Tibial artery (tissue), 4 donors: ENCODE measurements at places on chromosomes 2 and 18.
A peak's percentile ranks its signal among the peaks of the same experiment; 100 is the strongest.

GRCh38 chr2:20224716-20225293 lies at the start of gene SDC1:
TSS of gene SDC1 (minus strand) at chr2:20225130. CDS start at chr2:20224867, 263 bp downstream.
- DNase-seq, result no peak

DNA sequence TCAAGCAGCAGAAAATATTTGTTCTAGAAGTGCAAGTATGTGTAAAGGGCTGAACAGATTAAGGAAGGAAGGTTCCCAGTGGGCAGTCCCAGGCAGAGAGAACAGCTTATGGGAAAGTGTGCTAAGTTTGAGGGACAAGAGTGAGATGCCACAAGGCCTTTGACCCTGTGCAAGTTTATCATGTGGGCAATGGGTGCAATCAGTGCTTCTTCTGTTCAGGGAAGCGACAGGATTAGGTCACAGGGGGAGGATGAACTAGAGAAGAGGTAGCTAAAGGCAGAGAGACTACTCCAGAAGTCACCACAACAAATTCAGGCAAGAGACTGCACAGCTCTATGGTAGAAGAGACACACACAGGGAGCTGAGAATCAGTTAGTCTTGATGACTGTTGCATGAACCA lies 44.3 kb downstream of the LPIN2 start:
- DNase-seq, result no peak

DNA sequence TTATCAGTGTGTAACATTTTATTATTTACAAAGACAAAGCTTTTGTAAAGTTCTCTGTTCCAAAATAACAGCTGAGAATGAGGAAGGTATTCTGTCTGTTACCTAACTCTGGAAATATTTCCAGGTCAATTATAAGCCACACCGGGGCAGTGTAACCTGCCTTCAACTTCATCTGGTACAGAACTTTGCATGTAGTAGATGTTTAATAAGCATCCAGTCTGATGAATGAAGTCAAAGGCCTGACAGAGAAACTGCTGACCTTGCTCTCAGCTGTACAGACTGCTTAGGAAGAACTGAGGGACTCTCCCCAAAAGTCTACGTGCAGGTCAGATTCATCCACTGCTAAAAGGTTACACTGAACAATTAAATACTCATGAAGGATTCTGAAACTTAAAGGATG lies 43.3 kb downstream of the WDFY1 start:
- no peak for DNase-seq

DNA sequence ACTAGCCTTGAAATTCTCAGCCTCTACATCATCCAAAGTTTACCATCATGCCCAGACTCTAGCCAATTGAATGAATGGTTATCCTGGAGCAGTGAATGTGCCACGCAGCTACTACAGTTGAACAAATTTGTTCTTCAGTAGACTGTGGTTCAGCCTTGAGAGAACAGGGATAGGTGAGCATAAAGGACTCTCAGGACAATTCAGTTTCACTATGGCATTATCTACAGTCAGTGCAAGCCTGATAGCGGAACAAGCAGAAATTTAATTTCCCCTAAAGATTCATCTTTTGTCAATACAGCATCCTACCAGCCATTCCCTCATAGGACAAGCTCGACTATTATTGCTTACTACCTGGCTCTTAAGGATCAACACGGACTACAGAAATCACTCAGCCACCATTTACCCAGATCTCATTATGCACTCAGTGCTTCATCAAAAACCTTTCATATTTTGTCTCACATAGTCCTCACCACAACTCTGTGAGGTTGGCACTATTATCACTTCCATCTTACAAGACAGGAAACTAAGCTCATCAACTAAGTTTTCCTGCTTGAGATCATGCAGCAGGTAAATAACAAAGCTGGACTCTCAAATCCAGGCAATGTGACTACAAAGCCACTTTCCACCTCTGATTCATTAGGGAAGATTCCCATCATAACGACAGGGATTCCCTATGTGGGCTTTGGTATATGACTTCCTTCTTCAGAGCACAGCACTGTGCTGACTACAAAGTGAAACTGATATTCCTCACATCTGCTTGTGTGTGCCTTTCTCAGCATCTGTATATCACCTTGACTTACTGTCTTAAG lies 181.5 kb upstream of the ACVR2A start:
- DNase-seq, result no peak

DNA sequence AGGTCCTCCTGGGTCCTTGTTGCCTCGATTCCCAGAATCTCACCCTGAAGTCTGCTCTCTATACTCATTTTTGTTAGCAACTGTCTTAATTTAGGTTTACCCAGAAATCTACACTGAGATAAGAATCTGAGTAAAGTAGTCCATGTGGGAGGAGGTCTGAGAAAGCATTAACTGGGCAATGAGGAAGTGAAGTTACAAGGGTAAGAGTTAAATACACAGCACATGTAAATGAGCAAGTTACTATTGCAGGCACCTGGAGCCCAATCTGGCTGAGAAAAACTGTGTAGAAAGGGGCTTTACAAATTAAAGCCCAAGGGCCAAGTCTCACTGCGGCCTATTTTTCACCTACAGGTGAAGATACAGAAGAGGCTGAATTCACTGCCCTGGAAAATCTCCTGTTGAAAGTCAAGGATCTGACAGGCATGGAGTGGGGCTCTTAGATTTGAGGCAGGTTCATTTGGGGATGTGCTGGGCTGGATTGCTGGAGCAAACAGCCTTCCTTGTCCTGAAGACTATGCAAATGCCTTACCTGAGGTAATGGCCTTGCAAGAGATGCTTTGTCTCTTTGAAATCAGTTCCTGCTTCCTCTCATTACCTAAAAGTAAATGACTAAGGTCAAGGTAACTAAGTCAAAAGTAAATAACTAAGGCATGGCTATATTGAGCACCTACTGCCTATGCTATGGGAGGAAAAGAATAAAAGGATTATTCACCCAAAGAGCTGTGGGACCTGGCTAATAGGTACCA lies 84.4 kb upstream of the DYNAP start:
- no peak for DNase-seq

- no peak for DNase-seq
These were observed 133.6 kb downstream of the SOCS6 start for GRCh38 chr18:70422391-70422965.

- DNase-seq, result peak; percentile 3
These were observed 337.9 kb upstream of the SALL3 start for GRCh38 chr18:78641689-78642231.

DNA sequence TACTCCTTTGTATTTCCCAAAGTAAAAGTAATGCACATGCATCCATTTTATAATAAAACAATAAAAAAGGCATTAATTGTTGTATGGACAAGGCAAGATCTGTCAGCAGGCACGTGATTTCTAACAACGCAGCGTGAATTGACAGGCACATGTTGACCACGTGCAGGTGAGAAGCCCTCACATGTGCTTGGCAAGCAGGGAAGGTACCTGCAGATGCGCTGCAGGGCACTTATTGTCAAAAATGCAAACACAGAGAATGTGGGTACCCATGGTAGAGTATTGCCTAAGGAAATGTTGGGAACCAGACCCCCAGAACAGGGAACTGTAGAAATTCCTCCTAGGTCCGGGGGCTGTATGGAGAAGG lies 515.0 kb upstream of the HS6ST1 start:
- DNase-seq, result no peak

GRCh38 chr2:174011796-174012195 lies 46.6 kb upstream of the SP3 start:
- no peak for DNase-seq

- DNase-seq, result no peak
These were observed 21.7 kb downstream of the BCL2 start for GRCh38 chr18:63297687-63298399.

GRCh38 chr2:212284166-212284565 lies 254.4 kb downstream of the ERBB4 start:
- DNase-seq, result no peak

DNA sequence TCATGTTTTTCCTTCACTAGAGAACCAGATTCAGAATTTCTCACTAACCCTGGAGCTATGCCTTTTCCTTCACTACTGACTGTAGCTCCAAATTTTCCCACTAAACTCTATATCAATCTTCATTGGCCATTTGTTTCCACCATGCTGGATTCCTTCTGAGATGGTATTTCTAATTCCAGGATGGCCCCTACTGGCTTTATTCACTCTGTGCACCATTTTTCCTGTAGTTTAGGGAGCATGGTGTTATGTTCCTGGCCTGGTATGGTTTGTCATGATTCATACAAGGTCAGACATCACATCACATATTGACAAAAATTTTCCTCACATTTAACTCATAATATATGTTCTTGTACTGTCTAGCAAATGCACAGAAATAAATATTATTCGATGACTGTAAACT lies 229.2 kb upstream of the TFPI start:
- no peak for DNase-seq

DNA sequence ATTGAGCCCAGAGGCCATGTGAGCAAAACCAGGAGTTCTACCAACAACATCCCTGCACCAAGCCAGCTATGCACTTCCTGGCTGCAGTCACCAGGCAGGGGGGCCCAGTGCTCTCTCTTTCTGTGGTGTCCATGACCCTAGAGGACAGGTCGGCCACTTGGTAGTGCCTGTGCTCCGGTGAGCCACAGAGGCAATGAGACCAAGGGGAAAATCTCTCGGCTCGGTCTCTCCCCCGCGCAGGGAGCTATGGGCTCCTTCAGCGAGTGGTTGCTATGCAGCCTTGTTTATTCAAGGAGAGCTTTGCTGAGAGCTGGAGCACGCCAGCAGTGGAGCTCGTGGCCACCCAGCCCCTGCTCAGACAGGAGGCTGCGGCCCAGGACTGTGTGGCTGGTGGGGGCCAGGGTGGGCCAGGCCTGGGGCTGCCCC lies at the start of gene TOGARAM2:
TOGARAM2 (plus strand) TSS at position 283 of the 426 bp plus-strand sequence. CDS start 13,537 bp downstream, outside the sequence.
- peak; percentile 64 for DNase-seq

GRCh38 chr2:162840598-162841246 lies 2.2 kb upstream of the KCNH7 start:
- DNase-seq, result peak; percentile 16

- DNase-seq, result no peak
These were observed 4.7 kb upstream of the IL1RL2 start for GRCh38 chr2:102181919-102182635.

GRCh38 chr2:230895536-230896345 lies 29.3 kb downstream of the GPR55 start:
- peak; percentile 43 for DNase-seq
